Mucosa of gallbladder (tissue), 1 donor: ENCODE measurements at places on chromosomes 2 and 18. TPM values are rescaled to one million over a fixed set of nuclear protein-coding genes. Genes with fewer than 3 reads are reported as not detected.

SNTG2 gene
- total RNA-seq: 2.0 TPM

TRIP12 gene
- 204 TPM for total RNA-seq

MERTK gene
- 20.4 TPM for total RNA-seq

LCT gene
- total RNA-seq: not detected
